ENCODE measurements at places on chromosomes 4 and X.

GRCh38 chr4:185504098-185505047, 30.9 kb downstream of the PDLIM3 start:
- peak; percentile 89 for DNase-seq

DNA sequence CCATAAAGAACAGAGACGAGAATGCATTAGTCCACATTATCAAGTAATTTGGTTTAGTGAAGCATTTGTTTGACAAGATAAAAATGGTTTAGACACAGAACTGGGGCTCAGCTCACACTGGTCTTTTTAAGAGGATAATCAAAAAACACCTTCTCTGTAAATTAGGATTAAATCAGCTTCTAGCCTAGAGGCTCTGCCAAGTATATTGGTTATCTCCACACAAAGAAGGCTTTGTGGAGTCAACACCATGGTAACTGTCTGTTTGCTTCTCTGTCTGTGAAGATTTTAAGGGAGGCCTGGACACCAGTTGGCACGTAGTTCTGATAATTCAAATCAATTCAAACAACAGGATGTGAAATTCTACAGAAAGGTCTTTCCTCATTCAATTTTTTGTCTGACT, 687.0 kb downstream of the DMD start:
- DNase-seq, result no peak

- no peak for DNase-seq
These were observed 35.8 kb downstream of the GRIA3 start for GRCh38 chrX:123219916-123220315.

GRCh38 chr4:82562564-82562854, 721 bp upstream of the TMEM150C start:
- DNase-seq, result no peak

DNA sequence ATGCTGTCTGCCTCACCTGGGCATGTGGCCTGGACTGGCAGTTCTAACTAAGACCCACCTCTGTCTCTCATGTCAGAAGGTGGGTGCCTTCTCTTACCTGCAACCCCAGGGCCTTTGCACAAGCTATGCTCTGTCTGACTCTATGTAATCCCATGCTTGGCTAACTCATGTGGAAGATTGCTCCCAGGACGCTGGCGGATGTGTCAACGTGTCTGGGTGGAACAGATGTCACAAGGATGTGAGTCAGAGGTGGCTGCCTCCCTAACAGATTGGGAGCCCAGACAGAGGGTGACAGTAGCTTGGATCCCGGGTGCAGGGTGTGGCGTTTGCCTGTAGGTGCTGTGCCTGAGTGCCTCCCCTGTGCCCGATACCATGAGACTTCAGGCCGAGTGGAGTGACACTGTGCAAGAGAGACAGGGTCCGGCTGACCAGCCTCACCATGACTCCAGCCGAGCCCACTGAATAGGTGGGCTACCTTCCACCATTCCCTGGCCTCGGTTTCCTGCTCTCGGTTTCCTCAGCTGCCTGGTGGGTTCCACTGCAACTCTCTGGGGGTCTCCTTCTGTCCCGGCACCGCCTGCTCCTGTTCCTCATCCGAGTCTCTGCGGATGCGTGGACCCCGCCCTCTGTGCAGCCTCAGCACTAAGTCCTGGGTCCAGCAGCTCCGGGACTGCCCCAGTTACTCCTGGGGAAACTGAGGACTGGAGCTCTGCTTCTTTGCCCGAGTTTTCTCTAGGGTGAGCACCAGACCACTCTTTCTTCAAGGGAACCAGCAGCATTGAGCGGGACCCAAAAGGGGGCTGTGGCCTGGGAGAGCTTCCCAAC, 11.0 kb downstream of the SH3BP2 start:
- no peak for DNase-seq

DNA sequence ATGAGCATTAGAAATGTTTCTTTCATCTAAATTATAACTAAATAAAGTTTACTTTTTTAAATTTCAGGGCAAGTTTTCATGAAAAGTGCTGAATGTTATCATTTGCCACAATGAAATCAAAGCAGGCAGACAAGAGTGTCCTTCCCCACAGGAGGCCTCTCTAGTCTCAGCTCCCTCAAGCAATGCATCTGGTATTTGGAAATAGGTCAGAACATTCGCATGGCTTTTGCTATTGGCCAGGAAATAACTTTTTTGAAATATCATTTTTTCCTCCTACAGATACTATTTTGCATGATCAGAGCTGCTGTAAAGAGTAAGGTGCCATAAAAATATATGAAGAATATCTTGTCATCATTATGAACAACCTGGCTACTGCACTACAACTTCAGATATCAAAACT, 41.1 kb downstream of the MAD2L1 start:
- no peak for DNase-seq

DNA sequence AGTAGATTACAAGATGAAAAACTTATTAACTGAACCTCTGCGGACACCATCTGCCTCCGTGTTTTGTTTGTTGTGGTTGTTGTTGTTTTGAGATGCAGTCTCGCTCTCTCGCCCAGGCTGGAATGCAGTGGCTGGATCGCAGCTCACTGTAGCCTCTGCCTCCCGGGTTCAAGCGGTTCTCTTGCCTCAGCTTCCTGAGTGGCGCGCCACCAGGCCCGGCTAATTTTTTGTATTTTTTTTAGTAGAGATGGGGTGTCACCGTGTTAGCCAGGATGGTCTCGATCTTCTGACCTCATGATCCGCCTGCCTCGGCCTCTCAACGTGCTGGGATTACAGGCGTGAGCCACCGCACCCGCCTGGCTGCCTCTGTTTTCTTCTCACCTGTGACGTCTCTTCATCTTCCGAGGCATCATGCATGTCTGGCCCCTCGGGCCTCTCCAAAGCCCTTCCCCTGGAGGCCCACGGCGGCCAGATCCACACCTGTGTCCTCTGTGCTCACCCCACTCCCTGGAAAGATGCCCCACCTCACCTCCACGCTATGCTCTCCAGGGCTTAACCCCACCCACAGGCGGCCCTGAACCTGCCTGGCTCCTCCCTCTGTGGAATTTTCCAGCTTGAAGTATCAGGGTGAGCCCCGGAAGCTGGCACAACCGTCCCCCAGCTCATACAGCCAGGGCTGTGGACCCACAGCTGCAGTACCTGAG, 77.0 kb upstream of the MXD4 start:
- no peak for DNase-seq

DNA sequence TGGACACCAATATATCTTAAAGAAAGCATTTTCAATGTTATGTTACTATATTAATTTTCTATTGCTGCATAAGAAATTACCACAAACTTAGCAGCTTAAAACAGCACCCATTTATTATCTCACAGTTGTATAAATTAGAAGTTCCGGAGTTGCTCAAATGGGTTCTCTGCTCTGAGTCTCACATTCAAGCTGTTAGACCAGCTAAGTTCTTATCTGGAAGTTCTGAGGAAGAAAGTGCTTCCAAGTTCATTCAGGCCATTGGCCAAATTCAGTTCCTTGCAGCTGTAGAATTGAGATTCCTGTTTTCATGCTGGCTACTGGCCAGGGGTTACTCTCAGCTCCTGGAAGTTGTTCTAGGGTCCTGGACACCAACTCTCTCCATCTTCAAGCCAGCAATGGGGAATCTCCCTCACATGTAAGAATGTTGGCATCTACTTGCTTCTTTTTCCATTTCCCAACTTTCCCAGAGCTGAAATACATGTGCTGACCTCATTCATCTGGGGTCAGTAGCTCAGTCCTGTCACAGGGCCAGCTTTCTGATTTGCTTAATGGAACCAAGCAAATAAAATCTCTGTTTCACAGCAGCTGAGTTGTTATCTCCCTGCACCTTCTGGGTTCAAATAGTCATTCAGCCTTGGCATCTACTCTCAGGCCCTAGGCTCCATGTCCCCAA, 99.6 kb upstream of the INTU start:
- DNase-seq, result no peak

DNA sequence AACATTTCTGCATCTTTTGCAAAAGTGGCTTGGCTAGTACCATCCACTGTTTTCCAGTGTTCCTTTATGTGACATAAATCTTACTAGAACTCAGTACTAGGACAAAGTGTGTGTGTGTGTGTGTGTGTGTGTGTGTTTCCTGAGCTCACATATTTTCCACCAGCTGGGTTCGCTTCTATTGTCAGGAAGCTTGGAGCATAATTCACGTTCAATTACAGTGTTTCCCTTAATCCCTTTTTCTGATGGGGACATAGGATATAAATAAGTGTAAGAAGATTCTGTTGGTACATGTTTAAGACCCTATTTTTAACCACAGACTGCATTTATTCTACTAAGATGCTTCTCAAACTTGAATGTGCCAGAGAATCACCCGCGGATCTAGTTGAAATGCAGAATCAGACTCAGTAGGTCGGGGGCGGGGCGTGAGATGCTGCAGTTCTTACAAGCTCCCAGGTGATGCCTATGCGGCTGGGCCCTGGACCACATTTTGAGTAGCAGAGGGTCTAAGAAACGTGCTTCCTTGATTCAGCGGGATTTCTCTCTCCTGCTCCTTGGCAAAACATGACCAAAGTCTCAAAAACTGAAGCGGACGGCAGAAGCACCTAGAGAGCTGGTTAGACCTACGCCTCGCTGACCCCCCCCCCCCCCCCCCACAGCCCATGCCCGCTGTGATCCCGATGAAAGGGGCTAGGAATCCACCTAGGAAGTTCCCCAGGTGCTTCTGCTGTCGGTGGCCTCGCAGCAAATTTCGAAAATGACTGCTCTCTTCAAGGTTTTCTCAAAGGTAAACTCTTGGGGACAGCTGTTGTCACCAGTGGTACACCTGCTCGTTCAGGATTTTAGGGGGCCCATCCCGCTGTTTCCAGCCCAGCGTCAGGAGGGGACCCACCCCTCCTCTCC, 797 bp downstream of the CD99L2 start:
- no peak for DNase-seq

- DNase-seq, result no peak
These were observed 11.8 kb downstream of the AKAP4 start for GRCh38 chrX:50188859-50189600.

DNA sequence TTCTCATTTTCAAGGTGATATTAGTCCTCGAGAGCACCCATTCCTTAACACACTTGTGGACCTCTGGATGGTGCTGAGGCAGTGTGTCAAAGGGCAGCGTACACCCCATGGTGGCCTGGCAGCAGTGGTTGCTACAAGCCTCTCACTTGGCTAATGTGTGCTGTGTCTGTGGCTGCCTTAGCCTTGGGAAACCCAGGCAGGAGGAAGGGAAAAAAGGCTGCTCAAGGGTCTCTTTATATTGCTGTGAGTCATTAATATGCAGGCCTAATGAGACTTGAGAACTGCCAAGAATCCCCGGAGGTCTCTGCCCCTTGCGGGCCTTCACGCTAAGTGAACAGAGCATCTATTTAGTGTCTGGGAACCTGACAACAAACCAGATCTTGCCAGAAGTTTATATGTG, 7.0 kb downstream of the PCDH10 start:
- DNase-seq, result no peak

DNA sequence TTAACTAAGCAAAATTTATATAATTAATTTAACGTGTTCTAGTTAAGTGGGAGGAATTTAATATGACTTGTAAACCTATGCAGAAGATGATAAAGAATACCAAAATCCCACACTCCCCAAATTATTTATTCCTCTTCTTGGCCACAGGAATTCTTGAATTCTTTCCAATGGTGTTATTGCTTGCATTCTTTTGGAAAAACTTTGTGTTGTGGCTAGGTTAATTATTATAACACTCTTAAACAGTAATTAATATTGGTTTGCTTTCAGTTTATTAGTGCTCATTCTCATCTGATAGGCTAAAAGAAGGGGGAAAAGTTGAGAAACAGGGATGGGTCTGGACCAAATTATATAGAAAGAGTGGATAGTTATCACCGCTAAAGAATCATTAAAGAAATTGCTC, 141.5 kb upstream of the PABPC4L start:
- DNase-seq, result no peak

- peak; percentile 23 for DNase-seq
These were observed 29.1 kb upstream of the PLS3 start for GRCh38 chrX:115531818-115532403.

DNA sequence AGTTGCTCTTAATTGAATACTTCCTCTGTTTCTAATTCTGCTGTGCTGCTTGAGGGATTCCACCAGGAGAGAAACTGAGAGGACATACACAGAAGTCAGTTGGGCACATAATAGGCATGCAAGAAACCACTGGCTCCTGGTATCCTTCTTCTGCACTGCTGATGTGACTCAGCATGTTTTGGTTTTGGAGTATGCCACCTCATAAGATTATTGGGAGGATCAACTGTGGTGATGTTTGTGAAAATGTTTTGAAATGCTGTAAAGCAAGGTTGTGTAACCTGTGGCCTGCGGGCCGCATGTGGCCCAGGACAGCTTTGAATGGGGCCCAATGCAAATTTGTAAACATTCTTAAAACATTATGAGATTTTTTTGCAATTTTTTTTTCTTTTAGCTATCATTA, 119.6 kb downstream of the GATB start:
- peak; percentile 84 for DNase-seq

DNA sequence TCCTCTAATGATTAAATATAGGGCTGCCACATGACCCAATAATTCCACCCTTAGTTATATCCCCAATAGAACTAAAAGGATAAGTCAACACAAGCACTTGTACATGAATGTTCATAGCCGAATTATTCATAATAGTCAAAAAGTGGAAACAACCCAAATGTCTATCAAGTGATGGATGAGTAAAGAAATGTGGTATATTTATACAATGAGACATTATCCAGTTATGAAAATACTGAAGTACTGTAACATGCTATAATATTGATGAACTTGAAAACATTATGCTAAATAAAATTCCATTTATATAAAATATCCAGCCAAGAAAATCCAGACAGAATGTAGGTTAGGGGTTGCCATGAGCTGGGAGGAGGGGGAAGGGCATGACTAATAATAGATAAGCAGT, 436.7 kb upstream of the AADAT start:
- DNase-seq, result no peak

DNA sequence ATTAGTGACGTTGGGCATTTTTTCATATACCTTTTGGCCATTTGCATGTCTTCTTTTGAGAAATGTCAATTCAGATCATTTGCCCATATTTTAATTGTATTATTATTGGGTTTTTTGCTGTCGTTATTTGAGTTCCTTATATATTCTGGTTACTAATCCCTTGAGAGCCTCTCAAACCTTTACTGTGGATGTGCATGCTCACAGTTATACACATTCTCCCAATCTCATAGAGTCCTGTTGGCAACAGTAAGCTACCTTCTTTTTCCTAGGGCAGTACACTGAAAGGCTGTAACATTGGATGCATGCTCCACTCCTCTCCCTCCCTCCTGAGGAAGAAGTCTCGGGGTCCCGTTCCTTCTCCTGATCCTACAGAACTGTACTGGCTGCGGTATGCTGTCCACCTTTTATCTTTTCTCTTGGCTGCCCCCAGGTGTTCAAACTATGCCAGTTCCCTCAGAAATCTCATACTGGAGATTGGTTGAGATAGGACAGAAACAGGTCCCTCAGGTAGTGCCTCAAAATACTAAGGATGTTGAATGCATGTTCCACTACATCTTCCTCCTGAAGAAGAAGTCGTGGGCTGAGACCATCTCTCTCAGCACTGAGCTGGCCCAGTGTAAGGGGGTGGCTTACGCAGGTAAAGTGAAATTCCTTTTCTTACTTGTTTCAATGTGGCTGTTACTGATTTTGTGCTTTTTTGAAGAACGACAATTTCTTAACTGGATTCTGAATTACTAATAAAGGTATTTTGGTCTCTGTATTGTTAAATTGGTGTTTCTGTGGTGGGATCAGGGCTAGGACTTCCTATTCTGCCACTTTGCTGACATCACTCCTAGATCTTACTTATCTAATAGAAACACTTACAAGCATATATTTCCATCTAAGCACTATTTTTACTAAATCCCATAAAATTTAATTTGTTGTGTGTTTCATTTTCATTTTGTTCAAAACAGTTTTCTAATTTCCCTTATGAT, 145.4 kb upstream of the HUWE1 start:
- DNase-seq, result peak; percentile 6
